ENCODE measurements at places on chromosomes 3 and 15.

GRCh38 chr15:58232281-58233065, 94.3 kb downstream of the AQP9 start:
- DNase-seq = no peak

DNA sequence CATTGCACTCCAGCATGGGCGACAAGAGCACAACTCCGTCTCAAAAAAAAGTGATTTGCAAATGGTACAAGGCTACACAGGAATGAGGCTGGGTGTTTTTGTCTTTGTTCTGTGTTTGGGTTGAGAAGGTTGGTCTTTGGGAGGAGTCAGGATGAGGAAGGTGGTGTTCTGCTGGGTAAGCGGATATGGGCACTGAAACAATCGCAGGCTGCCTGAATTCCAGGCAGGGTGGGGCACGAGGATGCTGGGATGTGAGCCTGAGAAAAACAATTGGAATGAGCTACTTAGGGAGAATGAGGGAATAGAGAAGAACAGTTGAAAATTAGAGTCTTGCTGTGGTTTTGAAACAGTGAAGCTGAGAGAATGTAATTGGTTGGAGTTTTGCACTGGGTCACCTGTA, 51.6 kb downstream of the ZBTB38 start:
- DNase-seq = no peak

DNA sequence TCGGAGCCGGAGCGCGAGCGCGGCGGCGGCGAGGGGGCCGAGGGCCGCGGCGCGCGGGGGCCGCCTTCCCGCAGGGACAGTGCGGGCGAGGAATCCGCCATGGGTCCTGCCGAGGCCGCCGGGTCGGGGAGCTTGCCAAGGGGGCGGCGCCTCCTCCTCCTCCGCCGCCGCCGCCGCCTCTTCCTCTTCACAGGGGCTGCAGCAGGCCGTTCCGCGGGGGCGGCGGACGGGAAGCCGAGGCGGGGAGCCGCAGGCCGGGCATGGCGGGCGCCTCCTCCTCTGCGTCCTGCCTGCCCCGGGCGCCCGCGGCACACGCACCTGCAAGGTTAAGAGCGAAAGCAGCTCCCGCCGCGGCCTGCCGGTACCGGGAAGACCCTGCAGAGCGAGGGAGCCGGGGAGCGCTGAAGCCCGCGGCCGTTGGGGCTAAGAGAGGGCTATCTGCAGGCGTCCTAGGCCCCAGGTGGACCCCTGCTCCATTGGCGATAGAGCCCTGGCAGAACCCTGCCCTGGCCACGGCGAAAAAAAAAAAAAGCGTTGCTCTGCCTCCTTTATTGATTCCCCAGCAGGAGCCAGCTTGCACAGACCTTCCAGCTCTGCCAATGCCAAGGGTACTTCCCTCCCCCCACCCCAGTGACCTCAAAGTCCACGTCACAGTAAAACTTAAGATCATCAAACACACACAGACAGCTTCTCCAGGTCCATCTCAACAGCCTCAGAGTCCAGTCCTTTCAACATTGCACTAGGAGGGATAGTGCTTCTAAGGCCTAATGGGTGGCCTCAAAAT, at the start of gene LYSMD2:
TSS of gene LYSMD2 (minus strand) at position 134 of the 784 bp plus-strand sequence. CDS start at position 101, 33 bp downstream.
- DNase-seq = peak; percentile 89

DNA sequence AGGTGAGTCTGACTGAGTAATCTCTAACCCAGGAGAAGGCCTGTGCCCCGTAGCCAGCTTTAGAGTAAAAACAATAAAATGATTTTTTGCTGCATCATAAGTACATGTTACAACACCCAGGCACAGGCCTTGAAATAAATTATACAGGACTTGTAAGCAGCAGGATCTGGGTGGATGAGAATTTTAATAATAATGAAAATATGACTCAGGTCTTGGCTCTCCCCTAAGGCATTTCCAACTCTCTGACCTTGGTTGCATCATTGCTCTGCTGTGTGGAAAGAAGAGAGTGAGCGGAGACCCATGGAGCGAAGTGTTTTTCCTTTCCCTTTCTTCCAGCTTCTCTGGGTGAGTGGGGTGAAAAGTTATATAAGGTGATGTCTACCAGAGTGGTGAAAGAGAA, 44.6 kb downstream of the EOMES start:
- DNase-seq = peak; percentile 81

DNA sequence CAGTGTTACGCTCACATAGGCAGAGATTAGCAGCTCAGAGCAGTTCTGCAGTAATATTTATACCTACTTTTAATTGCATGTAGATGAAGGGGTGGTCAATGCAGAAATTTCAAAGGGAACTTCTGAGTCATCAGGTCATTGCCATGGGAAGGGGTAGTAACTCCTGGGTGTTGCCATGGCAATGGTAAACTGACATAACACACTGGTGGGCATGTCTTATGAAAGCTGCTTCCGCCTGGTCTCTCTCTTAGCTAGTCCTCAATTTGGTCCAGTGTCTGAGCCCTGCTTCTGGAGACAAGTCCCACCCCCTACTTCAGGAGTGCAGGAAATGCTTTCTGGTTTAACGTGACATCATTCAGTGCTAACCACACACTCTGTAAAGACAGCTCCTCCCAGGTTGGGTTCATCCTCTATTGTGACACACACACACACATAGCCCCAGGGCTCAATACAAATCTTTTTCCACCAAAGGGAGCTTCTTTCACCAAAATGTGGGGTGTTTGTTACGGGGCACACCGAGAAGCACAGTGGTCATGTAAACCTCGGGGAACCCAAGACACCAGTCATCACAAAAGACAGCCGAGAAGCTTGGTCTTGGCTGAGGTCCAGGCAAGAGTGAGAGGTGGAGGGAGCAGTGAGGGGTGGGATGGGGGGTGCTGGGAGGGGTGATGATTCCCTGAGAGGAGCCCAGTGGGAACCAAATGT, 74.5 kb downstream of the TLE3 start:
- no peak for DNase-seq

DNA sequence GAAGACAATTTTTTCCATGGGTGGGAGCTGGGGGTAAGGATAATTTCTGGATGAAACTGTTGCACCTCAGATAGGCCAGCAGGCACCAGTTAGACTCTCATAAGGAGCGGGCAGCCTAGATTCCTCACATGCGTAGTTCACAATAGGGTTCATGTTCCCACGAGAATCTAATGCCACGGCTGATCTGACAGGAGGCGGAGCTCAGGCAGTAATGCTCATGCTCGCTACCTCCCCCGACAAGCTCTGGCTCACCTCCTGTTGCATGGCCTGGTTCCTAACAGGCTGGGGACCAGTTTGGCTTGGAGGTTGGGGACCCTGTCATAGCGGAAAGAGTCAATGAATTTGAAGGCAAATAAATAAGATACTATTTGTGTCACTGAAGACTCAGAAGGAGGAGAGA, 105.5 kb downstream of the PLD1 start:
- DNase-seq = no peak

GRCh38 chr3:169432708-169433432, 230.6 kb downstream of the MECOM start:
- DNase-seq = no peak

GRCh38 chr3:167225821-167226220, 154.3 kb downstream of the ZBBX start:
- no peak for DNase-seq

DNA sequence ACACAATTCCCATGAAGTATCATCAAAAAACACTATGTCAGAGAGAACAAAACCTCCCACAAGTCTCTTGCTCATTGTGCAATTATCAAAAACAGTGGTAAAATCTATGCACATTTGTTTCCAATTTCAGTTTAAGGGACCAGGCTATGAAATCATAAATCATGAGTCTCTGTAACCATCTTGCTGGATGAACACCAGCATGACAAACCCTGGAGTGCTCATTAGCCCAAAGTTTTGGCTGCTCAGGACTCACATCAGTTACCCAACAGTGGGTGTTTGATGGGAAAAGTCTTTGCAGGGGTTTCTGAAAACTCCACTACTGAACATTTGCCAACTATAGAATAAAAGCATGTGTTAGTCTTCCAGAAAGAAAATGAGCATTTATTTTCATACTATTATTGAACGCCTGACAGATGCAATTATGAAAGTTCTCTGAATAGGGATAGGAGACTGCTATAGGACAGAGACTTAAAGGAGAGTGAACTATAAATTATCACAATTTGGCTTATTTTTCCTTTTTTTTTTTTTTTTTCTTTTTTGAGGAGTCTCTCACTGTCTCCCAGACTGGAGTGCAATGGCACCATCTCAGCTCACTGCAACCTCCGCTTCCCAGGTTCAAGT, 240.8 kb upstream of the KCNMB2 start:
- DNase-seq = no peak

Data from sigmoid colon (tissue), 7 donors.